ENCODE measurements at places on chromosomes 2 and 18. TPM values are rescaled to one million over a fixed set of nuclear protein-coding genes. Genes with fewer than 3 reads are reported as not detected.

SLC19A3 gene
- polyA plus RNA-seq: 0.67 TPM

GRCh38 chr18:72848503-72849237 is 19.1 kb downstream of the NETO1 start:
- no peaks in the 10 kb centered on the region for H3K36me3 ChIP-seq
- H3K27me3 ChIP-seq: no peaks in the 10 kb centered on the region
- H3K4me1 ChIP-seq: no peaks in the 10 kb centered on the region
- H3K4me3 ChIP-seq: no peak overlapping the region
- no peak overlapping the region for H3K27ac ChIP-seq
- no peak for DNase-seq

DNA sequence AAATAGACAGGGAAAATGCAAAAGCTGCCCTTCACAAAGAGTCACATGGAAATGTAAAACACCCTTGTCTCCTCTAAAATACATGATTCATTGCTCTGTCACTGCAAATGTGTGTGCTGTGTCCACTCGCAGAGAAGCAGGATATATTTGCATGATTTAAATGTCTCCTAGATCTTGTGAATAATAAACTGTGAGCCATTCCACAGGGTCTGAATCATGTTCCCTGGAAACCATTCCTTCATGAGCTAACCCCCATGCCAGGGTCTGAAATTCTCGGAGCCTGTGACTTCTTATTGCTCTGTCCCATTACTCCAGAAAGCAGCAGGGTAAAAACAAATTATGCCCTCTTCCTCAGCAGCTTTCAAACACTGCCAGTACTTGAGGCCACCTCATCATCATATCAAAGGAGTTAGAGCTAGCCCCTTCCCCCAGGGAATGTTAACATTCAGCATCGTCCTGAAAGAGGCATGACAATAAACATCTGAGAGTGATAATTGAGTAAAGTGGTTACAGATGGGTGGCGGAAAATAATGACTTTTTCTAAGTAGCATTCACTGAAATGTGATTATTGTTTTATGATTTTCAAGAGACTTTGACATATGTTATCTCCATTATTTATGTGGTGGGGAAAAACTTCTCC is 11.7 kb upstream of the CNGA3 start:
- no peak for DNase-seq
- H3K4me1 ChIP-seq: no peaks in the 10 kb centered on the region
- H3K36me3 ChIP-seq: no peaks in the 10 kb centered on the region

DNA sequence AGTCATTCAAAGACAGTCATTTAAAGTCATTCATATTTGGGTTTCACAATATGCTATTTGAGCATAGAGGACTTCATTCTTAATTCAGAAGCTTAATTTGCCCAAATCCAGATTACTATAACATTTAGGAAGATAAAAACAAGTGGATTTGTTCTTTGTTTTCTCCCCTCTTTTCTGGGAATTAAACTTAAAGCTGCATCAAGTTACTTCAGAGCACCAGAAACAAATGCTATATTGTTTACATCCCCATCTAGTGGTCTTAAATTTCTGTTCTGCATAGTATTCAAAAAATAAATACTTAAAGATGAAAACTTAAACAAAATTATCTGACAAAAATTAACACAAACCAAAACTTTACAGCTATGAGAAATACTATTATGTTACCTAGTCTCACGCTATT is 34.7 kb upstream of the MARCHF7 start:
- no peak overlapping the region for H3K27ac ChIP-seq
- peak; percentile 51 for DNase-seq
- no peaks in the 10 kb centered on the region for H3K36me3 ChIP-seq
- H3K4me1 ChIP-seq: no peaks in the 10 kb centered on the region

UNC80 gene
- 1.0 TPM for polyA plus RNA-seq

- peak overlapping the region; percentile 39 for H3K4me3 ChIP-seq
- no peak overlapping the region for H3K27ac ChIP-seq
- peaks cover 5% of the 10 kb centered on the region for H3K4me1 ChIP-seq
- peak; percentile 64 for DNase-seq
- H3K27me3 ChIP-seq: peaks cover 47% of the 10 kb centered on the region
- H3K36me3 ChIP-seq: no peaks in the 10 kb centered on the region
Observed at GRCh38 chr2:70964596-70965386, 13.6 kb upstream of the ANKRD53 start.

DNA sequence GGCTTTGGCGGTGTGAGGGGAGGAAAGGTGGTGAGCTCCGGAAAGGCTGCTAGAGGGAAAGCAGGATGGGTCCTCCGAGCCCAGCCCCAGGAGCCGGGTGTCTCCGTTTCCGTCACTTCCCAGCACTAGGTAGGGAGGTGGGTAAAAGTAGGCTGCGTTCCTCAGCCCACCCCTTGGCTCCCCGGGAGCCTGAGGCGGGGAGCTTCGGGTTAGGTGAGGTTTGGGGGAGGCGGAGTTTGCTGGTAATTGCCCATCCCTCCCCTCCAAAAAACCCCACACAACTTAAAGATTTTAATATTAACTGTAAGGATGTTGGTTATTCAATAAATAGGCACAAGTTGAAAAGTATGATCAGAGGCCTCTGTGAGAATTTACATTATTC is 552 bp upstream of the ATF2 start:
- peak overlapping the region; percentile 90 for H3K27ac ChIP-seq
- peak overlapping the region; percentile 99 for H3K4me3 ChIP-seq
- H3K4me1 ChIP-seq: no peaks in the 10 kb centered on the region
- peaks cover 3% of the 10 kb centered on the region for H3K36me3 ChIP-seq
- DNase-seq: no peak
- H3K27me3 ChIP-seq: no peaks in the 10 kb centered on the region

- no peak overlapping the region for H3K27ac ChIP-seq
- no peaks in the 10 kb centered on the region for H3K36me3 ChIP-seq
- no peak overlapping the region for H3K4me3 ChIP-seq
- H3K27me3 ChIP-seq: no peaks in the 10 kb centered on the region
- DNase-seq: no peak
- peaks cover 9% of the 10 kb centered on the region for H3K4me1 ChIP-seq
Observed at GRCh38 chr2:176567361-176567760, 298.1 kb downstream of the MTX2 start.

DNA sequence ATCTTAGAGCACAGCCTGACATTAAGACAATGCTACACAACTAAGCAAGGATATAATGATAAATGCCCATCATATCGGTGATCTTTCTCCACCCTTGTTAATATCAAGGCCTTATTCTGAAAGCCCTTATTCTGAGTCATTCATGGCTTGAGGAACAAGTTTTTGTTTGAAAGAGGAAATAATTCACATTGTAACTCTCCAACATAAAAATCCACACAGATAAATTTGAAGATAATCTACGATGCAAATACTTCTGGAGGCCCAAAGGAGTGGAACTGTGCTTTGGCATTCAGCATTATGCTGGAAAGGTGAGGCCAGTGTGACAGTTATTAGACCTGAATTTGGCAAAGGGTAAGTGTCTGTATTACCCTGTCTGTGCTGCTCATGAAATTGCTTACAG is 227.4 kb downstream of the MYO3B start:
- DNase-seq: no peak
- peaks cover 10% of the 10 kb centered on the region for H3K27me3 ChIP-seq
- H3K4me1 ChIP-seq: peaks cover 4% of the 10 kb centered on the region
- H3K27ac ChIP-seq: no peak overlapping the region
- no peaks in the 10 kb centered on the region for H3K36me3 ChIP-seq

HRH4 gene
- polyA plus RNA-seq: 0.04 TPM

RNF152 gene
- 3.8 TPM for polyA plus RNA-seq

DPP10 gene
- polyA plus RNA-seq: 2.1 TPM

GRCh38 chr2:72893594-72894319 is 6.5 kb downstream of the SPR start:
- no peak overlapping the region for H3K27ac ChIP-seq
- H3K27me3 ChIP-seq: peaks cover 45% of the 10 kb centered on the region
- H3K4me1 ChIP-seq: peaks cover 7% of the 10 kb centered on the region
- no peak overlapping the region for H3K4me3 ChIP-seq

MAL gene
- 3.5 TPM for polyA plus RNA-seq

DNA sequence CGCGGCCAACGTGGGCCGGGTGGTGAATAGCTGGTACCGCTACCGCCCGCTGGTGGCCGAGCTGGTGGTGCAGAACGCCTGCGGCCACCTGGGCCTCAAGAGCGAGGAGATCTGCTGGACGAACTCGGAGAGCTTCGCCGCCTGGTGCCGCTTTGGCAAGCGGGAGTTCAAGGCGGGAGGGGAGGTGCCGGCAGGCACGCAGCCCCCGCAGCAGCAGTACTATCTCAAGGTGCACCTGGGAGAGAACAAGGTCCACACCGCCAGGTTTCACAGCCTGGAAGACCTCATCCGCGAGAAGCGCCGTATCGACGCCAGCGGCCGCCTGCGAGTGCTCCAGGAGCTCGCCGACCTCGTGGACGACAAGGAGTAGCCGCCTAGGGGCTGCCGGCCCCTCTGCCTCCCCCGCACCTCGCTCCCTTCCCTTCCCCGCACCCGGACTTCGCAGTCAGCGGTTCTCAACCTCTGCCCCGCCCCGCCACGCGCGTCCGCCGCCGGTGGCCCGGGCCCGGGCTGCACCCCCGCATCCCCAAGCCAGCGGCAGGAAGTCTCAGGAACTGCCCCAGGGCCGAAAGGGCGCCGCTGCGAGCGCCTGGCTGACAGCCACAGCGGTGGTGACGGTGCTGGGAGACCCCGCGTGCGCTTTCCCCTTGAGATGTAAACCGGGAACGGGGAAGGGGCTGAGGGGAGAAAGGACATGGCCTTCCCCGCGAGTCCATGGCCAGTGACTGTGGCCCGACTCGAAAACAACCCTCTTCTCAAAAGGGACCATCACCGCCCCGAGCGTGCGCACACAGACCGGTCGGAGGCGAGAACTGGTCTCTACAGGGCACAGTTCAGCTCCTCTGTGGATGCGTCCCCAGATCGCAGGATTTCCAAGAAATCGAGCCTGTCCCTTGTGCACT is 2.2 kb downstream of the LRATD1 start:
- DNase-seq: peak; percentile 76
- H3K27ac ChIP-seq: peak overlapping the region; percentile 89
- H3K36me3 ChIP-seq: no peaks in the 10 kb centered on the region
- peak overlapping the region; percentile 66 for H3K4me3 ChIP-seq

DNA sequence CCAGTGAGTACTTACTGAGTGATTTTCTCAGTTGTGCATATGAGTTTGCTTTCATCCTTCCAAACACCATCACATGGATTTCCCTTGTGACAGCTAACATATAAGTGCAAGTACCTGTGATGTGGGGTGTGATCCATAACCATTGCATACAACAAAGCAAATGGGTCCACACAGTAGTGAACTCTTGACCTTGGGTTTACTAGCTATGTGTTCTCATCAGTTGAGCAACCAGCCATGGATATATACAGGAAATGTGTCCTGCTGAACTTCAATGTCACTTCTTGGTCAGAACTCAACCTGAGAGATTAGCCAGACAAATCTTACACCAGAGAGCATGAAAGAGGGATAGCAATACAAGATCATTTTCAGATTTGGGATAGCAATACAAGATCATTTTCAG is 420.9 kb upstream of the KCNH7 start:
- H3K4me1 ChIP-seq: no peaks in the 10 kb centered on the region
- no peaks in the 10 kb centered on the region for H3K27me3 ChIP-seq
- H3K36me3 ChIP-seq: no peaks in the 10 kb centered on the region
- no peak overlapping the region for H3K4me3 ChIP-seq

GRCh38 chr2:118549503-118549902 is 297.9 kb downstream of the EN1 start:
- H3K4me3 ChIP-seq: no peak overlapping the region
- no peak for DNase-seq
- H3K36me3 ChIP-seq: no peaks in the 10 kb centered on the region
- no peak overlapping the region for H3K27ac ChIP-seq
- H3K27me3 ChIP-seq: no peaks in the 10 kb centered on the region

DNA sequence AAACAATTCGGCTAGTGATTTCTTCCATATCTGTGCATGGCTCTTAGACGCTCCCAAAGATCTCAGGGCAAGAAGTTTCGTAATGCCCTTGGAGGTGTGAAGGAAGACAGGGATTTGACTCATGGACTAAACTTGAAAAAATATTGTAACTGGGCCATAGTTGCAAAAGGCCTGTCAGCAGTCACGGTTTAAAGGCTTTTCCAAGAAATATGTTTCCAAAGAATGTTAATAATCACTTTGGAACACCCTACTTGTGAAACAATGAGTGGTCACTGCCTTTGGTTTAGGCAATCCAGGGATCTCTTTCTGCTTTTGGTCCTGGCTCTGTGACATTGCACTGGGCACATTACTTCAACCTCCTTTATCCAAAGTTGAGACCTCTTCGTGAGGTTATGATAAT is 102.5 kb upstream of the RASGRP3 start:
- DNase-seq: peak; percentile 39
- peaks cover 6% of the 10 kb centered on the region for H3K36me3 ChIP-seq
- peaks cover 2% of the 10 kb centered on the region for H3K4me1 ChIP-seq
- H3K27ac ChIP-seq: no peak overlapping the region
- no peaks in the 10 kb centered on the region for H3K27me3 ChIP-seq
- no peak overlapping the region for H3K4me3 ChIP-seq

DNA sequence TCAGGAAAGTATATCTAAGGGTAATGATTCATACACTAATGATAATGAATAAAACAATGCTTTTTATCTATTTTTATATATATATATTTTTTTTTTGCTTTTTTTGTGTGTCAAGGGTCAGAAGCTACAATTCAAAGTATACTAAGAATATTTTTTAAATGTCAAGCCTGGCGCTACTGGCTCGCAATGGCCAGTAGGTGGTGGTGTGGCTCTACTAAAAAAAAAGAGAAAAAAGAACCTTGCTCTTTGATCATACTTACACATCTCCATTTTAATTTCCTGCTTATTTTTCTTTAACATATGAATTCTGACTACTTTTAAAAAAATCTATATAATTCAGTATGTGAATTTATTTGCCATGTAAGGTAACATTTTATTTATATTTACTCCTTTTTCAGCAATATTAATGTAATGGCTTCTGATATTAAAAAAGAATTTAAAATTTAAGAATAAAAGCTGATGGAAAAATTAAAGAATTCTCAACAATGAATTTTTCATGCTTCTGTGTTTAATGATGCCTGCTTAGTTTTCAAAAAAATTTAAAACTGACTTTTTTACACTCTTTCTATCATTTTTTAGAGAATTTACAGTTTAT is 232.9 kb downstream of the GULP1 start:
- DNase-seq: peak; percentile 90
- H3K4me1 ChIP-seq: peaks cover 2% of the 10 kb centered on the region
- no peak overlapping the region for H3K4me3 ChIP-seq
- no peak overlapping the region for H3K27ac ChIP-seq

DNA sequence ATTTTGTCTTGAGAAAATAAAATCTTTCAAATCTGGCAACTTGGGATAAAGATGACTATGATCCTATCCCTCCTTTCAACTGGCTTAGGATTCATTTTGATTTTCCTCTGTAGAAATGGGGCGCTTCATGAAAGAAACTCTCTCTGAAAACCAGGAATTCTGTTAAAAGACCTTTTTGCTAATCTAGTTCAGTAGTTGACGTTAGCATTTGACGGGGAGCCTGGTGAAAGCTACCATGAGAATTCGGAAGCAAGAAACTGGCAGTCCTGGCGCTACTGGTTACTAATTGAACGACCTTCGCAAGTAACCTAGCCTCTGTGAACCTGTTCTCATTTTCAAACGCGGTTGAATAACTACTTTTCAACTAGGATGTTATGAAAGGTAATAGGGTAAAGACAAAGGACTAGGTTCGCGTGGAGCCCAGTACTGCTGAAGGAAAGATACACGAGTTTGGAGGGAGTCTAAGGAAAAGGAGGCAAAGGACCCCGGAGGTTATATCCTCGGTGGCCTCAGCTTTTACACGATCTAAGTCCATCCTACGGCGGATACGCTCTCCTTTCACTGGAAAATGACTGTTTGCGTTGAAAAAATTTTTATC is 604 bp upstream of the STK11IP start:
- H3K27ac ChIP-seq: peak overlapping the region; percentile 95
- DNase-seq: peak; percentile 35
- peak overlapping the region; percentile 66 for H3K4me3 ChIP-seq
- H3K36me3 ChIP-seq: peaks cover 10% of the 10 kb centered on the region
- peaks cover 38% of the 10 kb centered on the region for H3K4me1 ChIP-seq

NMUR1 gene
- 0.20 TPM for polyA plus RNA-seq
